ENCODE measurements at places on chromosomes 12 and 14.

- DNase-seq = peak; percentile 56
These were observed 400.9 kb downstream of the SNAPC1 start for GRCh38 chr14:62162998-62163589.

DNA sequence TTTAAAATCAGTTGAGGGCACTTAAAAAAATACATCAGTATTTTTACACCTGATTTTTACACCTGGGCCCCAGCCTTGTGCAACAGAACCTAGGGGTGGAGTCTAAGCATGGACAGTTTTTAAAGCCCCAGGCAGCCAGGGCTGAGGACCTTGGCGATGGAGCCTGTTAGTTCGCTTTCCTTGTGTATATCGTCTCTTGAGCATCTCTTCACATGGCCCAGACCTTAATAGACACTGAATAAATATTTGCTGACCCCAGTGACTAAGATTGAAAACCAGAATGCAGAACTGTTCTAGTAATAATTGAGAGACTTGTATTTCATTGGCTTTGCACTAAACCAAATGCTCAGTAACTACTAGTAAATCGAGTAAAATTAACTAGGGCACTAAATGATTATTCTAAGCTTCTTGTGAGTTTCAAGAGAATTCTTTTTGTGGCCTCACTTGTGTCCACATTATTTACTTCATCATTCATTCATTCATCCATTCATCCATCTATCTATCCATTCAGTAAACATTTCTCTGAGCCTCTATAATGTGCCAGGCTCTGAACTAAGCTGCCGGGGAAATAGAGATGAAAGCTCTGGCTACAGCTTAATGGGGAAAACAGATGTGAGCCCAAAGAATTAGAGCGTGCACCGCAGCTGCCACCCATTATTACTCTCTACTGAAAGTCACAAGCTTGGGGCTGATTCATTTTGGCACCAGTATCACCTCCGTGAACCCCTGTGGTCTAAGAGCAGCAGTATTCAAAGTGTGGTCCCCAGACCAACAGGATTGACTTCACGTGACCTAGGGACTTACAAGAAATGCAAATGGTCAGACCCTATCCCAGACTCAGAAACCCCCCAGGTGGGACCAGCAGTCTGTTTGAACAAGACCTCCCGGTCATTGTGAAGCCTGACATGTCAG is 30.7 kb upstream of the BCL7A start:
- DNase-seq = peak; percentile 54

- DNase-seq = no peak
These were observed 124.9 kb downstream of the BCAT1 start for GRCh38 chr12:24823808-24824515.

- DNase-seq = peak; percentile 12
These were observed 95.6 kb upstream of the E2F7 start for GRCh38 chr12:77160931-77161330.

- DNase-seq = no peak
These were observed 7.2 kb upstream of the PLEKHG7 start for GRCh38 chr12:92695577-92695976.

DNA sequence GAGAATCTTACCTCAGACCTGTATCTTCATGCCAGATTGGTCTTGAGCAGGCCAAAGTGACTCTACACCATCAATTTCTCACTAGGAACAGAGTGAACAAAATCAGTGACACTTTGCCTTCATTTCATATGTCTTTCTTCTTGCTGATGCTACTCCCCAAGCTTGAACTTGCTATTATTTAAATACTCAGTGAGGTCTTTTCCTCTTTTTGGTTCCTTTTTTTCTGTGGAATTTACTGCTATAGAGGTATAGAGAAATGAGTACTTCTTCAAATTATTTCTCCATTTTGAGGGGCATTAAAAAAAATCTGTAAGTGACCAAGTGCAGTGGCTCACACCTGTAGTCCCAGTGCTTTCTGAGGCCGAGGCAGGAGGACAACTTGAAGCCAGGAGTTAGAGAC is at the start of gene GPR33:
TSS of gene GPR33 (minus strand) at position 154 of the 400 bp plus-strand sequence. CDS start 4,074 bp downstream, outside the sequence.
- no peak for DNase-seq

DNA sequence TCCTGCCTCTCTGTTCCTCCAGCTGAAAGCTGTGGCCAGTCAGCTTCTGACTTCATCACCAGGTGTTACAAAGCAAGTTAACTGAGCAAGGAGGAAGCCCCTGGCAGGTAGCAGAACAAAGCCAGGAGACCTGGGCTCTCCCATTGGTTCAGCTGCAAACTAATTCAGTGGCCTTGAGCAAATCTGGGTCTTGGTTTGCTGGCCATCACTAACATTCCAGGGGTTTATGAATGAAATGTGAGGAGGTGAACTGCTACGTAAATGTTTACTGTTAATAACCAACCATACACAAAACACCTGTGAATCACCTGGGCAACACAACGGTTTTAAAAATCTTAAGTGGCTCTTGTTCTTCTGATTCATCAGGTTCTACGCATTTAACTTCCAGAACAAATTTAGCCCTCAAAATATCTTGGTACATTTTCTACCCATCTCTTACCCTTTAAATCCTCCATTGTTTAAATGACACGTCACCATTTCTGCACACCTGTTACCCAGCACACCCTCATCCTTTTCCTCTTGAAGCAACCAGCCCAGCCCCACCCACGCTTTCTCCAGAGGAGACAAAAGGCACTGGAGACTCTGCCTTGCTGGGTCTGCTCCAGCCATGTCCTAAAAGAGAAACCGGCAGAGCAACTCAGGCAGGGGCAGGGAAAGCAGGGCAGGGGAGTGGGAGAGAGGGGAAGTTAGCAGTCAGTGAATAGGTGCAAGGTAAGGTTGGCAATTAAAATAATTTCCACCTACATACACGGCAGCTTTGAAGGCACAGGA is 49.3 kb upstream of the TSPAN11 start:
- no peak for DNase-seq

GRCh38 chr14:96001866-96002497 is 37.2 kb upstream of the C14orf132 start:
- peak; percentile 37 for DNase-seq

DNA sequence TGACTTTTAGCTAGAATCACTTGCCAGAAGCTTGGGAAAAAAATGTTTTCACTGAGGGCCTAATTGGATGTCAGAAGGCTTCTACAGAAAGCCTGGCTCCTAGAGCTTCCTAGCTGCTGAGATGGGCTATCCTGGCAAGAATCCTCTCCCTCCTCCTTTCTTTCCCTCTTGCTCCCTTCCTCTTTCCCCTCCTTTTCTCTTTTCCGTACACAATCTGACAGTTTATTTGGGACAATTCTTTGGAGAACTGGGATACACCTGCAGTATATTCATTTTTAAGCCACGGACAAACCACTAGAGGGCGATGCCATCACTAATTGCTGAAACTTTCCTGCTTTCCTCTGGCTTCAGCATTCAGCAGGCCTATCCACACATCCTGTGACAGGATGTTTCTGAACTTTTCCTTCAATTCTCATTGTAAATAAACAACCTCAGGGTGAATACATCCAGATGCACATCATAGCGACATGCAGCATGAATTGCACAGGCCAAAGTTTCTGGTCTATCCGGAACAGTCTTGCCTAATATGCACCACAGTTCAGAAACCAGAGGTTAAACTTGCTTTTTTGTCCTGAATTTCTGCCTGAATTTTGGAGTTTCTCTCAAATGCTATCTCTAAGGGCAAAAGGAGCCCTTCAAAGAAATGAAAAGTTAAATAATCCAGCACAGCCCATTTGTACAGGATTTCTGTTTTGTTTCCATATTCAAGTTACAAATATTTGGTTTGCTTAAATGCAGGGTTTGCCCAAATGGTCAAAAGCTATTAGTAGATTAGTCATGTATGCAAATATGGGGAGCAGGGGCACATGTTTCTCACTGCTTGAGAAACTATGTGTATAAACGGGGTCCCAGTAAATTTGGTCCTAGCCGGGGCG is 142.8 kb downstream of the PAWR start:
- DNase-seq = peak; percentile 64

DNA sequence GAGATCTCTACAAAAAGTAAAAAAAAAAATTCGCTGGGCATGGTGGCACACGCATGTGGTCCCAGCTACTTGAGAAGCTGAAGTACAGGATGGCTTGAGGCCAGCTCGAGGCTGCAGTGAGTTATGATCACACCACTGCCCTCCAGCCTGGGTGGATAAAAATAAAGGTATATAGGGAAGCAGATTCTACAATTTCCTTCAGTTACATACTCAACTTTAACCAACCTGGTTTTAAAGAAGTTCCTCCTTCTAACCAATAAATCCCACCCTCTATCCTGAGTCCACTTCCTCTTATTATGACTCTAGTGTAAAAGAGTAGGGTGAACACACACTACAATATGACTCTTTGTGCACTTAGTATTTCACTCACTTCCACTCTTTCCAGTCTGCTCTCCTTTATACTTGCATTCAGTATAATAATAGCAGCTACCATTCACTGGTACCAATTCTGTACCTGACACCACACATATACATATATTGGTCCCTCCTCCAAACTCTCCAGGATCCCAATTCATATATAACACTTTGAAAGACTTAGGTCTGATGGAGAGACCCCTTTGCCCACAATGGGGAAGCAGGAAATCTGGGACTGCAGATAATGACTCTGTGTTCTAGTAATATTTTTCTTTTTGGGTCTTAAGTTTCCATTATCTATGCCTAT is 2.3 kb downstream of the ARF3 start:
- no peak for DNase-seq

GRCh38 chr14:103630364-103631108 is 1.5 kb downstream of the KLC1 start:
- peak; percentile 17 for DNase-seq

- no peak for DNase-seq
These were observed 44.9 kb downstream of the LGMN start for GRCh38 chr14:92703516-92703915.

- no peak for DNase-seq
These were observed 1.5 kb upstream of the HSP90B1 start for GRCh38 chr12:103928682-103929045.

DNA sequence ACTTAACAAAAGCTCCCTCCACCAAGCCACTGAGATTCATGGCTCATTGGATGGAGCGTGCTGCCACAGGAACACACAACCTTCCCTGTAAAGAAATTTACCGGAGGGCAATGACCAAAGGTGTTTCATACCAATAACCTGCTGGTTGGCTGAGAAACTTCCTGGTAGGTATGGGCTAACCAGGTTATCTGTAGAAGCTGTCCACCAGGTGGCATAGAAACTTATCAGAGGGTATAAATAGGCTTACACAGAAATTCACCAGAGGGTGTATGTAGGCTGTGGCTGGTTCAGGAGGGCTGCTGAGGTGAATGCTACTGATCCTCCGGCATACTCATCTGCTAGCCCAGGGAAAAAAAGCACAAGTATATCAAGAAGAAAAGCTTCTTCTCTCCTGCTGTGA is 27.1 kb upstream of the MTERF2 start:
- no peak for DNase-seq

DNA sequence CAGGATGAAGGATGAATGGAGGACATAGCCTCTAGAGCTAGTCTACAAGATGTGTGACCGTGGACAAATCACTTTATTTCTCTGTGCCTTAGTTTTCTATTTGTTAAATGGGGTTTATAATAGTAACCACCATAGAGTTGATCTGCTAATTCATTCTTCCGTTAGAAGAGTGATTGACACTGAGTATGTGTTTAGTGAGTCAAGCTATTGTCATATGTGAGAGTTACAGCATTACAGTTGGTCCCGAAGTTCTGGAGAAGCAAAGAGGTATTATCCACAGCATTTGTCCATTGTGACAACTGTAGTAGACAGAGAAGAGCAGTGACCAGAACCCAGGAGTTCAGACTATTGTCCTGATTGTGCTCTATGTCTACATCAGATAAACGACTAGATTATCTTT is 14.1 kb downstream of the FAR2 start:
- no peak for DNase-seq

DNA sequence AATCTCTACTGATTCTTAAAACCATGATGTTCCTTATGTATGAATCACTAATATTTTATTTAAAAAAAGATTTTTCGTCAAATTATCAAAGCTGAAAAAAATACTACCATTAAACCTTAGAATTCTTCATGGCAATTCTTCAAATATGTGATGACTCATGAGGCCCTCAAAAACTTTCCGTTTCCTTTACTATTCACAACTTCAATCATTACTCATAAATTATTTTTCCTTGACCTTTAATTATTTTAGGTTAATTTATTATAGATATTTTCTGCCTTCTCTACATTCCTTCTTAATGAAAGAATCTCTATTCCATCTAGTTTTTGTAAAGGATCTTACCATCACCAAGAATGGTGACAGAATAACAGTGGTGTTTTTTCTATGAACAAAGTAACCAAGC is 162.1 kb upstream of the SOX5 start:
- DNase-seq = no peak

DNA sequence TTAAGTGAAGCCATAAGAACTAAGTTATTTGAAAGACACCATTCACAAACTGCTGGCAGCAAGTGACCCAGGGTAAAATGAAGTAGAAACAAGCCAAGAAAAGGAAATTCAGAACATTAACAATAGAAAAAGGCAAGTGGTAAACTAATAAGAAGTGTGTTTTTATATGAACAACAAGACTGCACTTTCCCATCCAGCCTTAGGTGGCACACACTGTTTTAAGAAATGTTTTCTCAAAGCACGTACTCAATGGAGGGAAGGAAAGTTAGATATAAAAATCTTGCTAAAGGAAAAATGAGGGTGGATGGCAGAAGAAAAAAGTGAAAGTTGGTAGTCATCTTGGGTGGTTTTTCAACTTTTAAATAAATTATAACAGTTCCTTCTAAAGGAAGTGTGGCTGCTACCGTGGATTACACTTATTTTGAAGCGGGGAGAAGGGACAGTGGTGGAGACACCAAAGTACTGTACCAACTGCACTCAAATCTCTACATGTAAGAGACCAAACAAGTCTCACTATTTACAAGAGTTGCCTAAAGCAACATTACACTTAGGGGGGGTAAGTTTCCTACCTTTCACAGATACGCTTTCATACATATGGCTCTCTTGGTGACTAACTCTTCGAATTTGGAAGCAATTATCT is 58.8 kb downstream of the SEL1L start:
- no peak for DNase-seq

- no peak for DNase-seq
These were observed 1.6 kb upstream of the ASB2 start for GRCh38 chr14:93977790-93978581.

- DNase-seq = no peak
These were observed 1109.2 kb downstream of the FLRT2 start for GRCh38 chr14:86639146-86639545.

- DNase-seq = no peak
These were observed 54.2 kb upstream of the PTHLH start for GRCh38 chr12:28026701-28027100.

- no peak for DNase-seq
These were observed 3.5 kb upstream of the HCFC2 start for GRCh38 chr12:104060791-104061190.
